Cerebellar cortex (tissue), 1 donor: ENCODE measurements at places on chromosomes 4 and X.
A peak's percentile ranks its signal among the peaks of the same experiment; 100 is the strongest.

GRCh38 chr4:1080961-1081688 is 32.2 kb downstream of the RNF212 start:
- no peak for DNase-seq

DNA sequence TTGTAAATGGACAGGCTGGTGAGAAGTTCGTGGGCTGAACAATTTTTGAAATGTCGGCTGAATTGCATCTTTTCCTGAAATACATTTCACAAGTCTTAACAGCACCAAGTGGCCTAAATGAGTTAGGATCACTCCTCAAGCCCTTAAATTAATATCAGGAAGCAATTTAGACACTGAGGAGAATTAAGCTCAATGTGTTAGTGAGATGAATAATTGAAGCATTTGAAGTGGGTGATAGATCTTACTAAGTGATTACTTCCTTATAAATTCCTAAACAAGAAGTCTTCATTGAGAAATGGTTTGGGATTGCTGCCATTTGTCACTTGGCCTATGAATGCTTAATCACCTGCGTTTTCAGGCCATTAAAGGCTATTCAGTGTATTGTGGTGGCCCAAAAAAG is 116.8 kb downstream of the NAA11 start:
- DNase-seq, result peak; percentile 8

GRCh38 chr4:127055357-127055756 is 577.4 kb upstream of the INTU start:
- peak; percentile 14 for DNase-seq

GRCh38 chr4:3791910-3792542 is 25.8 kb downstream of the ADRA2C start:
- no peak for DNase-seq

GRCh38 chrX:135740681-135741149 is 27.3 kb downstream of the CT45A1 start:
- peak; percentile 28 for DNase-seq

- DNase-seq, result no peak
Observed at GRCh38 chr4:86013621-86014020, 346.2 kb downstream of the MAPK10 start.

GRCh38 chr4:118957722-118958445 is 69.2 kb downstream of the SYNPO2 start:
- no peak for DNase-seq

DNA sequence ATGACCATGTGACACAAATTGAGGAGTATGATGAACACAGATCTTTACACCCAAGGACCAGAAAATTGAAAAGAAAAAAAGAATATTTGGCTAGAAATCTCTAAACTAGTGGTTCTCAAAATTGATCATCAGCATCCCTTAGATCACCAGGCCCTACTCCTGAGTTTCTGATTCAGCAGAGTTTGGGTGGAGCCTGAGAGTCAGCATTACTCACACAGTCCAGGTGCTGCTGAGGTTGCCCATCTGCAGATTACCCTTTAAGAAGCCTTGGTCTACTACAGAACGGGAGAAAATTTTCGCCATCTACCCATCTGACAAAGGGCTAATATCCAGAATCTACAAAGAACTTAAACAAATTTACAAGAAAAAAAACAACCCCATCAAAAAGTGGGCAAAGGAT is 182.8 kb downstream of the MOSPD2 start:
- no peak for DNase-seq

DNA sequence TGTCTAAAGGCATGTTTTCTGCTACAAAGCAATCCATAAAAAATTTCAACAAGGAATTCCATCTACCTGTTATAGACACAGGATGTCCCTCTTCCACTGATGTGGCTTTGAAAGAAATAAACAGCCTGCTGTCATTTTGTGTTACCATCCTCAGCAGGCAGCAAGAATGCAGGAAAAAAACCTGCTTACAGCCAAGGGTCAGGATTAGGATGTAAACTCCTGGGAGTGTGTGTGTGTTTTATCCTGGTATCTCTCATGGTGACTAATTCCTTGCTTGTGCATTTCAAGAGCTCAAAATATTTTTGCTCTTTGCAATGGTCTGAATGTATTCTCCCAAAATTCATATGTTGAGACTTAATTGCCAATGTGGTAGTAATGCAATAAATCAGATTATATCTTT is 28.6 kb upstream of the SFRP2 start:
- DNase-seq, result no peak

- DNase-seq, result no peak
Observed at GRCh38 chr4:21447301-21448054, 501.1 kb downstream of the KCNIP4 start.

DNA sequence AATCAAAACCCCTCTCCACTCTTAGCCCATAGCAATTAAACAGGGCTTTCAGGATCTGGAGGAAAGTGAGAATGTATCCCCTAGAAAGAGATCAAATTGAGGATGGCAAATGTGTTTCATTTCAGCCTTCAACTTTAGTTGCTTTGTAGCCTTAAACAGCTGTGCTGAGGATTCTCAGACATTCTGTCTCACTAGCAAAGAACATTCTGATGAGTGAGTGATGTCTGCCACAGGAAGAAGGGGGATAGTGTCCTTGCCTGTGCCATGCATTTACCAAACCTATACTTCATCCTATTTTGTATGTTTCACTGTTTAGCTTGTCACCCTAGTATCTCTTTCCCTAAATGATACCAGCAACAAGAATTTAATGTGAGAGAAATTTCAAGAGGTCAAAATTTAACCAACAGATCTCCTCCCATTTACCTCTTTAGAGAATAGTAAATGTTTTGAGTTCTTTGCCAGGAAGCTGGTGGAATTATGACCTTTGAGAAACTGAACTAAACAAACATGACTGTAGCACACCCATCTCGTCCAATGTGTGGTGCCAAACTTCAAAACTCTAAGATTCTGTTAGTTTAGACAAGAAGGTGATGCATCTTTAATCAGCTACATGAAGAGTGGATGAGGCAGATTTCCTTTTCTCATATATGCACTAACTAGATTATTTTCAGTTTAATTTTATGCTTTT is 165.6 kb downstream of the PALLD start:
- DNase-seq, result no peak

DNA sequence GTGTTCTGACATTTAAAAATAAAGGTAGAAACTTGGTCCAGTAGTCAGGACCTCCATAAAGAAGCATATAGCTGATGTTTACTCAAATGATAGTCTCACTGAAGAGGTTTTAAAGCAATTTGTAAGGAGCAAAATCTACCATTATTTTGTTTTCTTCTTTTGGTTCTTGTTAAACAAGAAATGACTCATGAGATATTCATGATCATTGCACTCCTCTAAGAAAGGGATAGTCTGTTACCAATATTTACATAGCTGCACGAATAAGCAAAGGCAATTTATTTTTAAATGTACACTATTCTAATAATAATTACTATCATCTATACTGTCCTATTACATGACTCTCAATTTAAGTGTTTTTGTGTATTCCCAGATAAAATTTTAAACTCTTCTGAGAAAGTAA is 397.9 kb downstream of the FAM47B start:
- DNase-seq, result no peak

DNA sequence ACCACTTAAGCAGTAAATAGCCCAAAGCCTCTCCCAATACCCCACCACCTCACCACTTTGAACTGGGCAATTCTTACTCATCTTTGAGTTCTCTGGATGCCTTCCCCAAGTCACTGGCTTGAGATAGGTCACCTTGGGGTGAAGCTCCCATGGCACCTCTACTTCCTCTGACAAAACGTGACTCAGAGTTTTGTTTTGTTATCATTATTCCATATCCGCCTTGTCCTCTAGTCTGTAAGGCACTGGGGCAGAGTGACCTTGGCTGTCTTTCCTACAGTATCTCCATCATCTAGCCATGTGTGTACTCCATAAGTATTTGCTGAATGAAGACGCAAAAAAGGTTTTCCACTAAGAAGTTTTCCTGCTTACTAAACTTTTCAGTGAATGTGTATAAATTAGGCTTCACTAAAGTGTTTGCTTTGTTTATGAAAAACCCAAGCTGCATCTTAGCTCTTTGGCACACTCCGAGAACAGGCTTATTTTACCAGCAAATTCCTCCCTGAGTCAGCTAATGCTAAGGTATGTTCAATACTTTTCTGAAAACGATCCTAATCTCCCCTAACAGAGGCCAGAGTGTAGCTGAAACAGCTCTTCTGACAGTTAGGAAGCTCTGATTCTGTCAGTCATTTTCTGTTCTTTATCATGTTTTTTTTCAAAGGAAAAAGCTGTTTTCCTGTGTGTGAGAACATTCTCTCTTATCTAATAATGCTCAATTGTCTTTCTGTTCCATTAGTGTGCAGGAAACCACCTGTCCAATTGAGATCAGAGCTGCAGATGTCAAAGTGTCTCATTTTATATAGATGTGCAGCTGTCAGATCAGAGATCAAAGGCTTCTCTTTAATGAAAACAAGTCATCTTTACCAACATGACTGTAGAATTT is 30.2 kb upstream of the TSPAN5 start:
- no peak for DNase-seq

- DNase-seq, result no peak
Observed at GRCh38 chrX:12463052-12463451, 324.8 kb downstream of the FRMPD4 start.

DNA sequence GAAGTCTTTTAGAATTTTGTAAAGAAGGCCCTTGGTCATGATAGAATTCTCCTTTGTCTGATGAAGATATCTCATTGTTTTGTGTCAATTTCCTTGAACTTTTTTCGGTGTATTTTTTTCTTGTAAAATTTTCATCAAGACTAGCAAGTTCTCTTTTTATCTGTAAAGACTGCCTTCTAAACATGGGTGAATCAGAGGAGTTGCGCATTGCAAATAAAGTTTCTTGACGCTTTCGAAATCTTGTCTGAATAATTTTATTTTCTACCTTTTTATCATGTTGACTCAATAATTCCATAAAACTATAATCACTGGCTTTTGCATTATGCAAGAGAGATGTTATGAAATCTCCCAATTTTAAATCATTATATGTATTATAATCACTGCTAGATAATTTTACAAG is 66.2 kb downstream of the NCAPG start:
- DNase-seq, result no peak

GRCh38 chr4:40840985-40841571 is 91.3 kb downstream of the NSUN7 start:
- DNase-seq, result peak; percentile 64

DNA sequence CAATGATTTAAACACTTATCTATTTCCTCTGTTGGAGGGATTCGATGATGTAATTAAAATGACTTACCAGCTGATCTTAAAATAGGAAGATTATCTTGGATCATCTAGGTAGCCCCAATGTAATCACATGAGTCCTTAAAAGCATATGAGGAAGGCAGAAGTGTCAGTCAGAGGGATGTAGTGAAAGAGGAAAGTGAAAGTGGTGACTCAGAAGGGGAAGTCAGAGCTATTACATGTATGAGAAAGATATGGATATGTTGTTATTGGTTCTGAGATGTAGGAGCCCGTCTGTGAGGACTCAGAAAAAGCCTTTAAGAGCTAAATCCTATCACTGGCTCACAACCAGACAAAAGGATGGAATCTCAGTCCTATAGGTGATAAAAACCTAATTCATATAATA is 456.4 kb downstream of the DACH2 start:
- DNase-seq, result no peak

DNA sequence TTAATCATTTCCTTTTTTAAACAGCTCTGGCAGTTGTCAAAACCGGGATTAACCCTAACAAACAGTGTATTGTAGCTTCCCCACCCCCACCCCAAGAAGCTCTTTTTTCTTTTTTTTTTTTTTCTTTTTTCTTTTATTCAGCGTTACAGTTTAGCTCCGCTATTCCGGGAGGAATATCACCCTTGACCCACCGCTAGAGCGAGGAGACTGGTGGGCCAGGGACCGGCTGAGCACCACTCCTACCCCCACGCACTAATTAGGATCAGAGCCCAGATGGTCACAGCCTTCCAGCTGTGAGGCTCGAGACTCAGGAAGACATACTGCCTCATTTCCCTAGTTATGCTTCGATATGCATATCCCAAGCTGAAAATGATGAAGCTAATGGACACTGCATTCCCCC is 2.0 kb downstream of the PARM1 start:
- DNase-seq, result no peak

DNA sequence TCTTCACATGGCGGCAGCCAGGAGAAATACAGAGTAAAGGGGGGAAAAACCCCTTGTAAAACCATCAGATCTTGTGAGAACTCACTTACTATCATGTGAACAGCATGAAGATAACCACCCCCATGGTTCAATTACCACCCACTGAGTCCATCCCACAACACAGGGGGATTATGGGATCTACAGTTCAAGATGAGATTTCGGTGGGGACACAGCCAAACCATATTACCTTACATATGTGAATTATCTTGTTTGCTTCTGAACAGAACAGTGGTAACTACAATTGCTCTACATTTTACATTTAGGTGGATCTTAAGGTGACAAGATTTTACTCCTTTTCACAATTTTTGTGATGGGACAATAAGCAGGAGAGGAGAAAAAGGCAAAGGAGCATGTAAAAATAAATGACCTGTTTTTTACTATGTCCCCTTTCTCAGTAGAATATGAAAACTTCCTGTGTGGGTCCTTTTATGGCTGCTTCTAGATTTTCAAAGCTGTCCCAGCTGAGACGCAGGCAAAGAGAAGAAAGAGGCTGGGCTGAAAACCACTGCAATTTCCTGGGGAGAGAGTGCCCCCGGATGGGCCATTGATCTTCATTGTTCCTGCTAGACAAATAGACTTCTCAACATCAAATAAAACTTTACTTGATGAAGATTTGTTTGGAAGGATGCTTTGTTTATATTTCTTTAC is 45.9 kb upstream of the PGM2 start:
- no peak for DNase-seq

- no peak for DNase-seq
Observed at GRCh38 chr4:158996669-158997074, 106.2 kb upstream of the RAPGEF2 start.

- no peak for DNase-seq
Observed at GRCh38 chrX:70046978-70047377, 2.8 kb downstream of the AWAT2 start.

GRCh38 chrX:44915361-44915868 is 42.4 kb downstream of the KDM6A start:
- no peak for DNase-seq

- no peak for DNase-seq
Observed at GRCh38 chr4:113355550-113356371, 306.3 kb downstream of the ANK2 start.

- no peak for DNase-seq
Observed at GRCh38 chr4:93831716-93832496, 3.4 kb downstream of the ATOH1 start.
